Stimulated activated CD4-positive, alpha-beta T cell treated with anti-CD3 and anti-CD28 coated beads, TNF-alpha, amount 100 ng/mL, for 48 hours (primary cell): ENCODE measurements at places on chromosomes 1 and 21.

GRCh38 chr1:166090244-166090643, 76.6 kb downstream of the FAM78B start:
- no peak for DNase-seq

DNA sequence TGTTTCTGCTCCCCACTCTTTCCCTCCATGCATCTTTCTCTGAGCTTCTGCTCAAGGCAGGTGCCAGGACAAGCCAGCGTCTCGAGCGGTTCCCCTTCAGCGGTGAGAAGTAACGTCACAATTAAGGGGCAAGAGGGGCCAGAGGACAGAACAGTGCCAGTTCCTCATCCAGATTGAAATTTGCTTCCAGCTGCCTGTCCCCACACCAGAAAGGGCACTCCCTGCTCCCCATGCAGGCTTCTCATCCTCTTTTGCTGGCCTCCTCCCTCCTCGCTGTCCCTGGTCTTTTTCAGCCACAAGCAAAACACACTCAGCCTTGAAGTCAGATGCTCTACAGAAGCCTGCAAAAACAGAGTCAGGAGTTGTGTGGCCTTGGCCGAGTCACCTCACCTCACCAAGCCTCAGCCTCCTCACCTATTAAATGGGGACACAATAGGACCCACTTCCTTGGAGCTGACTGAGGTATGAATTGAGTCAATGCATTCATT, 35.0 kb upstream of the ECE1 start:
- DNase-seq, result no peak

GRCh38 chr21:21187579-21187978, 189.4 kb downstream of the NCAM2 start:
- no peak for DNase-seq

- no peak for DNase-seq
Observed at GRCh38 chr21:41112740-41113692, 54.9 kb upstream of the BACE2 start.

GRCh38 chr1:207056673-207057072, 3.6 kb downstream of the PFKFB2 start:
- DNase-seq, result no peak

- DNase-seq, result no peak
Observed at GRCh38 chr1:115753830-115754229, 14.7 kb downstream of the CASQ2 start.
